Tibial nerve (tissue), 4 donors: ENCODE measurements at places on chromosomes 7 and 10. TPM values are rescaled to one million over a fixed set of nuclear protein-coding genes. Genes with fewer than 3 reads are reported as not detected.

DNA sequence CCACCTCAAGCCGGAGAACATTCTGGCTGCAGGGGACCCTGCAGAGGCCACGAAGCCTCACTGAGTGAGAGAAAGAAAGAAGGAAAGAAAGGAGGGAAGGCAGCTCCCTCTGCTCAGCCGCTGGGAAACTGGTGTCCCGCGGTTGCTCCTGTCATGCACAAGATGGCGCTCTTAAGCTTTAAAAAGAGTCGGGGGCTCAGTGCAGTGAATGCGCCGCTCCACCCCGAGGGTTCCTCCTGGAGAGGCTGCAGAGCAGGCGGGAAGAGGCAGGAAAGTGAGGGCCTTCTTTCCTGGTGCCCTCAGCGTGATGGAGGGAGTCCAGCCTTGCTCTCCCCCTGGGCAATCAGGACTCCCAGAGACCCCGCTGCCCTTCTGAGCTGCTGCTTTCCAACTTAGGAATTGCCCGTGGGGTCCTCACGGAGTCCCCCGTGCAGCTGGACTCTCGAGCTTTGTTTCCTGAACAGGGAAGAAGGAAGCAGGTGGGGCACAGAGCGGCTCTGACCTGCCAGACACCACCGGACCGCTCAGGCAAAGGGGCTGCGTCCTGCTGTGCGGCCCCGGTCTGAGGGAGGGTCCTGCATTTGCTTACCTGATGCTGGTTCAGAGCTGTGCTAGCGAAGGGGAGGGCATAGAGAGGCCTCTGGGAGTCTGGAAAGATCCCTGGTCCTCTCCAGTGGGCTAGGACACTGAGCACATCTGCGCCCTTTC lies 141.9 kb upstream of the MKI67 start:
- H3K27ac ChIP-seq: no peak overlapping the region
- no peak for DNase-seq
- H3K4me3 ChIP-seq: no peak overlapping the region
- no peaks in the 10 kb centered on the region for H3K4me1 ChIP-seq
- H3K36me3 ChIP-seq: no peaks in the 10 kb centered on the region

DNA sequence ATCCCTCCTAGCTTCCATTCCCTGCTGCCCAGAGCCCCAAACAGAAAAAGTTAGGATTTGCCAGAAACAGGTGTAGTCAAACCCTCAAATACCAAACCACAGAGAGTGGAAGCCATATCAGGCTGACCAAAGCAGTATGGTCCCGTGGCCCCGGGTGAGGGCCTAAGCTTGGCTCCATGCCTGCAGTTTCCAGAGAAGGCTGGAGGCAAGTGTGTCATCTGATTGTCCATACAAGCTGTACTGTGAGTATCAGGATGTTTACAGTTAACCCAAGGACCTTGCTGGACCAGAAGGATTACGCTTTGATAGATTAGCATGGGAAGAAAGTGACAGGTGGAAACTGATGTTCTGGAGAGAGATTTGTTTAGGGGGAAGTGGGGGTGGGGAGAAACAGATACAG lies 96.3 kb downstream of the PRKAG2 start:
- H3K4me3 ChIP-seq: no peak overlapping the region
- no peak for DNase-seq
- no peaks in the 10 kb centered on the region for H3K27me3 ChIP-seq

DNA sequence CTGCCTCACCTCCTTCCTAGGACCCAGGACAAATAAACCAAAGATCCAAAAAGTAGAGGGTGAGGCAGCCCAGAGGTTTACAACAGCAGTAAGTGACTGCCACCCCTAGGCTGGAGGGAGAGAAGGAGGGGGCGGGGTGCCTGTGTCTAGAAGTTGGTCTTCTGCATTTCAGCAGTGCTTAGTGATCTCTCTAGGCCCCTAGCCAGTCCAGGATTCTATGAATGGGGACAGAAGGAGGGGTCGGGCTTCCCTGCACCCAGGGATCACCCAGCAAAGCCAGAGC lies 62.8 kb upstream of the KDM7A start:
- no peak overlapping the region for H3K4me3 ChIP-seq
- H3K36me3 ChIP-seq: no peaks in the 10 kb centered on the region
- DNase-seq: no peak
- H3K4me1 ChIP-seq: no peaks in the 10 kb centered on the region

DNA sequence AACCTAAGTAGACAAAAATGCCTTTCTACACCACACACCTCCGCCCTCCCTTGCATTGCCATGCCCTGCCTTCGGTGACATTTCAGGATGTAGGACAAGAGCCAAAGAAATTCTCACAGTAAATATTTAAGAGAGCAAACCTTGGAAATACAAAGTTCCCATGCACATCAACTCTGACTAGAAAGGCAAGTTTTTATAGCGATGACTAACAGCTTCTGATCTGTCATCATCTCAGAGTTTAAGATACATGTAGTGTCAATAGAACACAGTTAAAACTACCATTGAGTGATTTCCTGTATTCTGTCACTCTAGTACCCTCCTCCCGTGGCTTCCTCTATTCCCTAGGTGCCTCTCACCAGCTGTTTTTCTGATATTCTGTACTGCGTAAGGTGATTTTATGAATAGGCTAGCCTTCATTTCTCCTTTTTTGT lies 20.7 kb downstream of the SLC16A9 start:
- H3K27me3 ChIP-seq: no peaks in the 10 kb centered on the region
- H3K36me3 ChIP-seq: no peaks in the 10 kb centered on the region
- H3K4me3 ChIP-seq: no peak overlapping the region
- no peak for DNase-seq
- no peak overlapping the region for H3K27ac ChIP-seq

GRCh38 chr7:76142861-76143260 lies 58.8 kb upstream of the SRRM3 start:
- H3K4me3 ChIP-seq: no peak overlapping the region
- H3K36me3 ChIP-seq: no peaks in the 10 kb centered on the region
- DNase-seq: no peak
- no peaks in the 10 kb centered on the region for H3K27me3 ChIP-seq
- H3K4me1 ChIP-seq: no peaks in the 10 kb centered on the region

DPP6 gene
- 0.60 TPM for total RNA-seq

GRCh38 chr7:148700661-148701064 lies 2.0 kb downstream of the CUL1 start:
- H3K4me3 ChIP-seq: peak overlapping the region; percentile 90
- H3K27me3 ChIP-seq: no peaks in the 10 kb centered on the region
- DNase-seq: no peak
- peaks cover 67% of the 10 kb centered on the region for H3K4me1 ChIP-seq

BLNK gene
- 16.4 TPM for total RNA-seq

LAMB1 gene
- 355 TPM for total RNA-seq

MGAM2 gene
- total RNA-seq: 3.1 TPM

NYAP1 gene
- 12.2 TPM for total RNA-seq

DNA sequence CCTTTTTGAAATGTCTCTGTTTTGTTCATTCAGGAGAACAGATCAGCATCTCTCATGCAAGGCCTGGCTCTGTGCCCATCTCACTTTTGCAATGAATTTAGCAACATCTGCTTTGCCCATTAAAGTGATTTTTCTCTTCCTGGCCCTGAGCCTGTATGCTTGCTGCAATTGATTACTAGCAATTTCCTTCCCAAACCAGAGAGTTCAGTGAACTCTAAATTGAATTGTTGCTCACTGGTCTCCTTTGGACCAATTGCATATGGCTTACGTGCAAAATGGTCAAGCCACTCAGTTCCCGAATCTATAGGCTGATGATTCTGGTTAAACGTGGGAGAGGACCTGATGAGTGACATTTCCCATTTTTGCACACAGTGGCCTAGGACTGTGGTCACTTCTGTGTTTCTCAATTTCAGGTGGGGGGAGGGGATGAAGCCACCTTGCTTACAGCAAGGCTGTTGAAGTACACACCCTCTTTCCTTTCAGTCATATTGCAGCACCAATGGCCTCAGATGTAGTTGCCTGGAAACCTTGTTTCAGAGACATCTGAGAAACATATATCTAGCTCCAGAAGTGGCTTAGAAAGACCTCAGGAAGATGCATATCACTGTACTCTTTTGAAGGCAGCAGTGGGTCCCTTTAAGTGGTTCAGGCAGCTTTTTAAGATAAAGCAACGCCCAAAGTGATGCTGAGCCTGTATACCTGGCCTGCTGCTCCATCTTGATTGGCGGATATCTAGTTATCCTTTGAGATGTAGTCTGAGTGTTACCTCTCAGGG lies 201.4 kb downstream of the PTEN start:
- H3K27me3 ChIP-seq: no peaks in the 10 kb centered on the region
- H3K36me3 ChIP-seq: no peaks in the 10 kb centered on the region
- H3K4me1 ChIP-seq: peaks cover 31% of the 10 kb centered on the region
- H3K27ac ChIP-seq: peak overlapping the region; percentile 9

IFIT1B gene
- not detected for total RNA-seq

GRCh38 chr10:45487735-45488134 lies 113.7 kb downstream of the ALOX5 start:
- H3K27ac ChIP-seq: no peak overlapping the region
- H3K36me3 ChIP-seq: peaks cover 56% of the 10 kb centered on the region
- H3K27me3 ChIP-seq: no peaks in the 10 kb centered on the region
- no peak for DNase-seq

GRCh38 chr7:20466543-20467021 lies 135.9 kb downstream of the ITGB8 start:
- no peak overlapping the region for H3K27ac ChIP-seq
- no peak overlapping the region for H3K4me3 ChIP-seq
- peaks cover 3% of the 10 kb centered on the region for H3K4me1 ChIP-seq
- H3K27me3 ChIP-seq: no peaks in the 10 kb centered on the region

SPDYE9 gene
- total RNA-seq: not detected

ACSL5 gene
- 12.2 TPM for total RNA-seq

AKR1C4 gene
- total RNA-seq: not detected

DNA sequence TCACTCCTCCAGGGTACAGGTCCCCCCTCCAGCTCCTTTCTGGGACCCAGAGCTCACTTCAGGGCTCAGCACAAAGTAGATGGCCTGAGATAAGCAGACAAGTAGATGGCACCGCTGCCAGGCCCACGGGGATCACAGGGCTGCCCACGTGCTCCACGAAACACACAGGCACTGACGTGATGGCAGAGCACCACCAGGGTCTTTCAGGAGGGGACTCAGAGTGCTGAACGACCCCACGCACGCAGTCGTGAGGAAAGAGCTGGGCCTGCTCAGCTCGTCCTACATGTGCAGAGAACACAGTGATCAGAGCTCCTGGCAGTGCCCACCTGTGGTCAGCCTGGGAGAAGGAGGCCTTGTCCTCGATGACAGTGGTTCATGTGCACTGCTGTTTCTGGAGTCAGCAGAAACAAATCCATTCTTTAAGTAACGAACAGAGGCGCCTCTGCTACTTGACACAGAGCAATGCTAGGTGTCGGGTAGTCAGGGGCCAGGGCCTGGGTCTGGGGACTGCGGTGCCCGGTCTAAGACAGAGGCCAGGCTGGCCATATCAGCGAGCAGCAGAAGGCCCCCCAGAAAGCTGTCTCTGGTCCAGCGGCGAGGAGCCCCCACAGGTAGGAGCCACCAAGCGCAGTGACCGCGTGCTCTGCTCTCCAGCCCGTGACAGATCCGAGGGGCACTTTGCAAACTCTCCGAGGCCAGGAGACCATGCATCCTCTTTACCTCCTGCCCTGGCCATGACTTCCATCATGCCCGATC lies 129.8 kb upstream of the FAM20C start:
- H3K4me3 ChIP-seq: no peak overlapping the region
- H3K4me1 ChIP-seq: no peaks in the 10 kb centered on the region
- no peaks in the 10 kb centered on the region for H3K27me3 ChIP-seq
- no peak for DNase-seq
- H3K36me3 ChIP-seq: no peaks in the 10 kb centered on the region
